Hematopoietic multipotent progenitor cell treated with erythropoietin and hydrocortisone succinate and interleukin-3 and kit ligand, for 15 days (in vitro differentiated cells): ENCODE measurements at places on chromosomes 3 and 15.

DNA sequence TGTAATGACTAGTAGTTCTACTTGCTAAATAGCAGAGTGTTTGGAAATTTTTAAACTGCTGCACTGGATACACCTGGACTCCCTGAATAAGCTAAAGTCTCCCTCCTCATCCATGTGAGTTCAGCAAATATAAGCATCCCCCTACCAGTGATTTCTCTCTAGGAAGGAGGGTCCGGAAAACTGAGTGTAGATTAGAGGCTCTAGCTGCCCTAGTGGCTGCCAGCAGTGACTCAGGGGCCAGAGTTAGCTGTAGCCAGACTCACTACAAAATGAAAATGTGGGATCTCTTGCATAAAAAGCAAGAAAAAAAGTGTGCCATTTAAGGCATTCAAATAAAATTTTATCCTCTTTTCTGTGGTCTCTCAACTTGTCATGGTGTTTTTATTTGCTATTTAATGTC, 485.0 kb upstream of the ATP11B start:
- DNase-seq, result no peak

GRCh38 chr3:20604659-20605058, 418.7 kb upstream of the SGO1 start:
- no peak for DNase-seq

GRCh38 chr3:32569540-32570420, 878 bp downstream of the DYNC1LI1 start:
- DNase-seq, result peak; percentile 35

DNA sequence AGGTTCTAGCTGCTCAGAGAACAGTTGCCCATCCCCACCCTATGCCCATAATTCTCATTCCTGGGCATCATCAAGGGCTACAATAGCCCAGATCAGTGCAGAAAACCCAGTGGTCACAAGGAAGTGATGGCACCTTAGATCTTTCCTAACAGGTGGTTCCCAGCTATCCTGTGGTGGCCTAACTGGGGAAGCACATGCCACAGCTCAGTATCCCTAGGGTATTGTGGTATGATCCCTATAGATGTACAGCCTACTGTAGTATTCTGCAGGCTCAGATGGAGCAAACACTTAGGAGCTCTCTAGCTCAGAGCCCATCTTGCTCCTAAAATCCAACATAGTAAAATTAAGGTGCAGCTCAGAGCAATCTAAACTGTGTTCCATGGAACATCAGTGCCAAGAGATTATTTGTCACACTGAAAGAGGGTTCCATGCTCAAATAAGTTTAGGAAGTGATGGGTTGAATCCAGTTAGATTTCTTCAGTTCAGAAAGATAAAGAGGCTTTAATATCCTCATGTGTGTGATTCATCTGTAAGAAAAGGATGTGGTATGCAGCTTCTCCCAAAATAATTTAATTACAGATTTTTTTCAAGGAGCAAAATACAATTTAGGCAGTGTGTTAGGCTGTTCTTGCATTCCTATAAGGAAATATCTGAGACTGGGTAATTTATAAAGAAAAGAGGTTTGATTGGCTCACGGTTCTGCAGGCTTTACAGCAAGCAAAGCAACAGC, 4.4 kb downstream of the A4GNT start:
- DNase-seq, result no peak

DNA sequence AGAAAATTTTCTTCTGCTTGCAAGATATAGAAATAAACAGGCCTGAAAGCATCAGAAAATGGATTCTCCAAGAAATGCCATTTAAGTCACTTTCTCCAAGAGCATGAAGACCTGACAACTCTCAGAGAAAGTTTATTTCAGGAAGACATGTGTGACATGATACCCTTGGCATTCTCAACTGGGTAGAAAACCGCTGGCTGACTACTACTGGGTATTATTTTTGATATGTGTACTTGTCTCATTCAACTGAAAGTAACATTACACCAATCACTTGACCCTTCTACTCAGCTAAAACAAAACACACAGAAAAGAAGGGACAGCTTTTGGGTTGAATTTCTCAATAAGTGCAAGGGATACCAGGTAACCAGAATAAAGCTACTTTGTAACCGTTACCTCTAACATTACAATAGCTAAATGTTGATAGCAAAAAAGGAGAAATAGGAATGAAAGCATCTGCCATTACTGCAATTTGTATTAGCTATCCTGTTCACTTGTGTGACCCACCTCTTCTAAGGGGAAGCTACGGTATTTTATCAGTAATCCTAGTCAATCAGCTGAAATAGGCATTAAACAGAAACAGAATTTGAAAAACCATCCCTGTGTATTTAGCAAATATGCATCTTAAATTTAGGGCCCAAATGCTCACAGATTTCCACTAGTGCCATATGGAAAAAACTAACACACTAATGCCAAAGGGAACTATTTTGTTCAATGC, 7.3 kb downstream of the TRA2B start:
- DNase-seq, result no peak

DNA sequence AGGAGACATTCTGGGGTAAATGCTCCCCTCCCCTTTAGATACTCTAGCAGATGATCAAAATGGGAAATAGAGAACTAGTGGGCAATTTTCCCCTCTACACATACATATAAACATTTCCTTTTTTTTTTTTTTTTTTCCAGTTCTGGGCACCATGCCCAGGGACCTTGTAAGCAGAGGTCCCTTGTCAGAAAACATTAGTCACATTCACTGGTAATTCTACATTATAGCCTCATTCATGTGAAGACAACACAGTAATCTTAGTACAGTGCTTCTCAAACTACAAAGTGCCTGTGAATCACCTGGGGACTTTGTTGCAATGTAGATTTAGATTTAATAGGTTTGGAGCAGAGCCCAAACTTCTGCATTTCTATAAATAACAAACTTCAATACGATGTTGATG, 60.1 kb upstream of the ACTC1 start:
- DNase-seq, result no peak

DNA sequence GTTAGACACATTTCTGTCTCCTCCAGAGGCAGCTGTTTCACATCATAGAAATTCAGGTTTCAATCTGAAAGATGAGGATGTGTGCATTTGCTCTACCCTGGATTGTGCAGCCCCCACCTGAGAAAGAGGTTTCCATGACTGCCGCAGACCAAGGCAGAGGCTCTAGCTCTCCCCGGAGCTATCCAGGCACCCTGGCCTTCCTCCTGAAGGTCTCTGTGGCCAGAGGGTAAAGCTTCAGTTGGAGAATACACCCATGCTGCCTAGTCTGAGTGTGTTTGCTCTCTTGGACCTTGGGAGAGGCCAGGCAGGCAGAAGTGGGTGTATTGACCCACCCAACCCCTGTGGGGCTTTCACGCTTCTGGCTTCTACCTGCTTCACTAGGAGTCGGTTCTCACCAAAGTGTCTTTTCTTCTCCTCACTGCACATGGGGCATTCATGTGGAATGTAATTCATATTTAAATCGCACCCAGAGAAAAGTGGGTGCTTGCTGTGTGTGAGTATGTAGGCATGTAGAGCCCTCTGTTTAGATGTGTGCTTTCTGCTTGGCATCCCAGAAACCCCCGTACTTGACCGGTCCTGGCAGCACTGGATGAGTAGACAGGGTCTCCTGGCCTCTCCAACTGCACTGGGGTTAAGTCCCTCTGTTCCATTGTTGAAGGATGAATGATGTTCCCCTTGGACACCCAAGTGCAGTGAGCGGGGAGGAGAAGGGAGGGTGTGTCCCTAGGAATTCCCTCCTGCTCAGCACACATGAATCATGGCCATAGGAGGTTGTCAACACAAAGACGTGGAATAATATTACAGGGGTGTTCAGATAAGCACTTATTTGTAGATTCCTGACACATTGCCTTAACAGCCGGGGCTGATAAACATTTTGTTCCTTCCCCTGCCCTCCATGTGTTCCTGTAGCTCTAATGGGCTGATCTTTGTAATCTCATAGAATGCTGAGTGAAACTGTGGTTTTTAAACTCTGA, 20.3 kb upstream of the RAB6B start:
- no peak for DNase-seq

GRCh38 chr3:138389841-138390581, 41.6 kb downstream of the MRAS start:
- DNase-seq, result no peak

- DNase-seq, result no peak
These were observed 185.0 kb downstream of the OR4M2 start for GRCh38 chr15:22265056-22265945.

DNA sequence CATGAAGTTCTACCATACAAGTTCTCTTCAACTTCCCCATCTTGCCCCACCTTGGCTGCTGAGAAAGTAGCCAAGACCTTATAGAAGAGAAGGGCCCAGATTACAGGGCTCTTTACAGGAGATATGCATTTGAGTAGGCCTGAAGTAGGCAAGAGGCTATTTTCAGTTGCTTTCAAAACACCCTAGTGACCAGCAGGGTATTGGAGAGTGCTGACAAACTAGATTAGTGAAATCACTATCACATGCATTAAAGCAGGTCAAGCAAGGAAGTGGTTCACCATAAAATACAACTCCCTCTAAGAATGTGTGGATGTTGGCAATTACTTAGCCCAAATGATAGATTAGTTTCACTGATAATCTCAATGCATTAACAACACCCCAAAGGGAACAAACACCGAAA, 2.7 kb upstream of the LZTFL1 start:
- no peak for DNase-seq

DNA sequence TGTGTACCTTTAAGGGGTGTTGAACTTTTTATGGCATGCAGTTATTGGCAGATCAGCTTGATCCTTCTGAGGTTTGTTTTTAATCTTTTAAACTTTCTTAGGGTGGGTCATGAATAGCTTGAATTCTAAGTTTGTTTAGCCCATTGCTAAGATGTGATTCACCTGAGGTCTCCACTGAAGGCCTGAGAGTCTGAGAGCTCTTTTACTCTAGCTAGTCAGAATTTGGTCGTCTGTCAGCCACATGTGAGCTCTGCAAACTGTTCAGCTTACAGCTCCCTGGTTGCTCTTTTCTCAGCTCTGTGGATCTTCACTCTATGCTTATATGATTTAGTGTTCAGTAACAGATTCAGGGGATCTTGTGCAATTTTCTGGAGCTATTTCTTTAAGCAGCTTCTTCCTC, 161.3 kb downstream of the ABHD5 start:
- DNase-seq, result no peak

- no peak for DNase-seq
These were observed 190.8 kb upstream of the LPP start for GRCh38 chr3:187963003-187963676.

GRCh38 chr15:48315041-48315440, 16.2 kb upstream of the DUT start:
- DNase-seq, result no peak

DNA sequence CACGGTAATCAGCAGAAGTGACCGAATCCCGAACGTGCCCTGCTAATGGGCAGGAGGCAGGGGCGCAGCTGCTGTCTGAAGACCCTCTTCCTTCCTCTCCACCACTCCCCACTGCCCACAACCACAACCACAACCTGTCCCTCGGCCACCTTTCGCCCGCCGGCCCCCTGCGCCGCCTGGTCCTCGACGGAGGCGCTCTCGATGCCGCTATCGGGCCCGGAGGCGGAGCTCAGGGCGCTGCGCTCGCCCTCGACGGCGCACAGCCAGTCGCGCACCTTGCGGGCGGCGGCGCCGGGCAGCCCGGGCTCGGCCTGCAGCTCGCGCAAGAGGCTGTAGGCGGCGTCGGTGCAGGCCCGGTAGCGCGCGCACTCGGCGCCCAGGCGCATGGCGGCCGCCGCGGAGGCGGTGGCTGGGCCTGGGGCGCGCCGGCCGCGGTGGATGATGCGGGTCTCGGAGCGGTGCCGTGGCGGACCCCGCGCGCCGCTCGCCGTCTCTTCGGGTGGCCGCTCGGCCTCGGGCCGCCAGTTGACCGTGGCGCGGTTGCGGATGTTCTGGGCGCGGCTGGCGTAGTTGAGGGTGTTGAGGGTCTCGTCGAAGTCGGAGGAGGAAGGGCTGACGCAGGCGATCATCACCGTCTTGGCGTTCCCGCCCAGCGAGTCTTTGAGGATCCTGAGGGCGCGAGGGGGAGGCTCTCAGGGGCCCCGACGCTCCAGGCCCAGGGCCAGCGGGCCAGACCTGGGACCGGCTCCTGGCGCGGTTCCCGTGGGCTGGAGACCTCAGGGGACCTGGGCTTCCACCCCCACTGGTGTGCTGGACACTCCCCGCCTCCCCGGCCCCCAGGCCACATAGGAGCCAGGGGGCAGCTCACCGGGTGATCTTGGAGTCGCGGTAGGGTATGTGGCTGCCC, 6.9 kb downstream of the KIF7 start:
- DNase-seq, result no peak

- DNase-seq, result no peak
These were observed 202.3 kb upstream of the POU1F1 start for GRCh38 chr3:87478716-87479115.

- no peak for DNase-seq
These were observed 25.2 kb upstream of the ACP3 start for GRCh38 chr3:132292042-132292441.

- DNase-seq, result no peak
These were observed 10.6 kb upstream of the ATP2B2 start for GRCh38 chr3:10515884-10516495.

- no peak for DNase-seq
These were observed 108.4 kb upstream of the SPATA16 start for GRCh38 chr3:173249457-173249856.

DNA sequence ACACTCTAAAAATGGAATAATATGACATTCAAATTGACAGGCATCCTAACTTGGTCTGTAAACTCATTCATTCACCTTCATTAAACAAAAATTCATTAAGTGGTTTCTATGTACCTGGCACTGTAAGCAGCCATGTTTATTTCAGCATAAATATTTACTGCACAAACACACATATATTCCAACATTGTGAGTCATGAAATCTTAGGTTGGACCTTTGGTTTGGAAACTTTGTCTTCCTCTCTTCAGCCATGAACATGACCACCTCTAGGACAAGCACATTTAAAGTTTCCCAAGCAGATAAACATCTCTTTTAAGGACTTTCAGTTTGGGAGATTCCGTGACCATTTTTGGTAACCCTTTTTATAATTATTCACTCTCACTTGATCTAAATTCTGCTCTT, 131.8 kb downstream of the TPRG1 start:
- no peak for DNase-seq

- DNase-seq, result no peak
These were observed 52.6 kb downstream of the CCK start for GRCh38 chr3:42213417-42213816.

DNA sequence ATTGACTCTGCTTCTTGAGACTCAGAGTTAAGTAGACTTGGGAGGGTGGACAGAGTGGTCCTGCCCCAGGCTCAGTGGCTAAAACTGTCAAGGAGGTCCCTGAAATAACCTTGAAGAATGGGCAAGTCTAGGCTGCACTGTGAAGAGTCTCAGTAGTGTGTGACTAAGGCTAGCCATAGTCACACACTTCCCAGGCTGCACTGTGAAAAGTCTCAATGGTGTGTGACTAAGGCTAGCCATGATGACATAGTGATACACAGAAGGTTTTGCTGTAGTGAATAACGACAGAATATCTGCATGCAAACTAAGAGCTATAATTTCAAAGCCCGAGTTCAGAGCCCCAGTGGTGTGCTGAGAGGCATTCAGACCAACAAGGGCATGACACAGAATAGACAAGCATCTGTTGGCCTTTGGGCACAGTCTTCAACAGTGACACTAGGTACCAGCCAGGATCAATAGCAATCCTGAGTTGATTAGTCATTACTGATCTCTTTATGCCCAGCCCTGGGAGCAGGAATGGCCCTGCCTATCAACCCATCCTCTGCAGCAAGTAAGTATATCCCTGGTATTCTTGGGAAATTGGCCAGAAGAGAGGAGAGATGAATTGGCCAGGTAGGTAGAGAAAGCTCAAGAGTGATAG, 72.4 kb upstream of the BBX start:
- no peak for DNase-seq

GRCh38 chr3:122146466-122146865, 37.0 kb upstream of the CASR start:
- no peak for DNase-seq

- no peak for DNase-seq
These were observed 17.2 kb downstream of the KLF13 start for GRCh38 chr15:31343831-31344230.

- no peak for DNase-seq
These were observed 32.2 kb upstream of the FEZF2 start for GRCh38 chr3:62405566-62405965.
